ENCODE measurements at places on chromosomes 4 and X.

- no peak for DNase-seq
These were observed 265.4 kb downstream of the COL25A1 start for GRCh38 chr4:109037026-109037425.

DNA sequence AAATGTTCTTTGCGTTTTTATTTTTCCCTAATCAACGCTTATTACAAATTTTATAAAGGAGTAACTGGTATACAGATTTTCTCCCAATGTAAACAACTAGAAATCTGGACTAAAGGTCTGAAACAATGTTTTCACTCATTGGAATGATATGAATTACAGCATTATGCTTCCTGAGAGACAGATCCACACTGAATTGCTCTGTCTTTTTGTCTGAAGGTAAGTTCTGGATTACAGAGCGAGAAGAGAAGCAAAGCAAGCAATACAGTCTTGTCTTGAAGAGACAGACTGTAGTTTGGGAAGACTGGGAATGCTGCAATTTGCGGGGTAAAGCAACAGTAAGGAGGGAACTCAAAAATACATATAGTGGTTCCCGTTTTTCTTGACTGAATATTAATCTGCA, 262.2 kb upstream of the PABPC4L start:
- DNase-seq: no peak

DNA sequence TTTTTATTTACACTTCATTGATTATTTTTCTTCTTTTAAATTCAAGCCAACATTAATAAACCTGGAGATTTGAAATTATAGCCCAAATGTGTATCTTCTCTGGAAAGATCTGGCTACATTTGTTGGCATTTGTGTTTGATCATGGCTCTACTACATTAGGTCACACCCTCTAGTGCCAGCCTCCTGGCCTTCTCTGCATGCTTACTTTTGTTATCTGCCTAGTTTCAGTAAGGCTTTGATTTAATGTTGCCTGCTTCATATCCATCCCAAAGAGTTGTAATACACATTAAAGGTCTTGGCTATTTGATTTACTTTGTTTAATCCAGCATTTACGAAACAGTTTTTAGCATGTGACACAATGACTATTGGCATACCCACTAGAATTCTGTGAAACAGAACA, 224.5 kb downstream of the TRAM1L1 start:
- no peak for DNase-seq

DNA sequence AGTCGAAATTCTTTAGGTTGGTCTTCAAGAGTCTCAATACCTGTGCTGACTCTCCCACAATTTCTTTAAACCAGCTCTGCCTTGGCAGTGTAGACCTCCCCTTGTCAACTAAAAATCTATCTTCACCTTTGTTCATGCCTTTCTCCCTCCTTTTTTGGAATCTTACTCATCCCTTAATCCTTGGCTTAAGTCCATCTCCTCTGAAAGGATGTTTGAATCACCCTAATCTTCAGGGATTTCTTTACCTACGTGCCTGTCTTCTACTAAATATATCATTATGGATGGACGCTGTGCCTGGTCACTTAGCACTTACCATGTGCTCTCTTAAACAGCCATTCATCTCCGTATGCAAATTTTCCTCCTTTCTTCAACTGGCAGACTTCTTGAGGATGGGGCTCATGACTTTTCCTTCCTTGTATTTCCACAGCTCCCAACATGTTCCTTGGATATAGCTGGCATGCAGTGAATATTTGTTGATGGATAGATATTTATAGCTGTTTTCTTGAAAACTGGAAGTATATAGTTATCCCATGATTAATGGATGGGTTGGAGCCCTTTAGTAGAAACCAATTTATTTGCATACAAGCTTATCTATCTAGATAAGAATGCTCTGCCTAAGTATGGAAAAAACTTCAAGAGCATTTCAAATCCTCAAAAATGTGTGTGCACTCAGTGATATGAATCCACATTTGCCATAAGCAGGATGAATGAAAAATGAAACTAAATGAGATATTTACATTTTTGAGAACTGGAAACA, 166.6 kb downstream of the SPRY1 start:
- no peak for DNase-seq

- DNase-seq: peak; percentile 58
These were observed 25.4 kb upstream of the ACSL1 start for GRCh38 chr4:184851200-184851541.

GRCh38 chr4:43379016-43379415, 486.5 kb downstream of the GRXCR1 start:
- no peak for DNase-seq

GRCh38 chrX:153474718-153475117, 4.3 kb upstream of the HAUS7 start:
- DNase-seq: peak; percentile 2

DNA sequence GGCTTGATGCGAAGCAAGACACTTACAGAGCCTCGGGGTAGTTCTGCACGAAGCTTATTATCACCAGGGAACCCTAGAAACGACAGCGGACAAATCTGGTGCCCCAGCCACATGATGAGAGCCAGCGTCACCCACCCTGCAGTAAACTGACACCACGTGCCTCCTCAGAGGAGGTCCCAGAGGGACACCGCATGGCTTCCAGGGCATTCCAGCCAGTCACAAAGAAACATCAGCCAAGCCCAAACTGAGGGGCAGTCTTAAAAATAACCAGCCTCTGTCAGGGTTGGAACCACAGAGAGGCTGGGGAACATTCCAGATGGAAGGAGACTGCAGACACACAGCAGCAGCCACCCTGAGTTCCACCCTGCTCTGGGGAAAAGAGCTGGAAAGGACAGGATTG, 36.6 kb upstream of the HGFAC start:
- no peak for DNase-seq

DNA sequence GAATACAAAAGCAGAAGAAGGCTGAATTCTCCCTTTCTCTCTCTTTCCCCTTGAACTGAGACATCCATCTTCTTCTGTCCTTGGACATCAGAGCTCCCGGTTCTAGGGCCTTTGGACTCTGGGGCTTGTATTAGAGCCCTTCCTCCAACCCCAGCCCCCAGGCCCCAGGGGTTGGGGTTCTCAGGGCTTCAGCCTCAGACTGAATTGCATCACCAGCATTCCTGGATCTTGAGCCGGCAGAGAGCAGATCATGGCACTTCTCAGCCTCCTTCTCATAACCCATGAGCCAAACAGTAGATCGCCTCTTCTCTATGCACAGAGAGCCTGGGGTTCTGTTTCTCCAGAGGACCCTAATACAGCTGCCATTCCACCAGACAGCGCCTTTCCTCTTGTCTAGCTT, 25.3 kb upstream of the CLDN24 start:
- DNase-seq: no peak

GRCh38 chrX:124651031-124651430, 304.7 kb downstream of the SH2D1A start:
- no peak for DNase-seq

GRCh38 chrX:34493086-34493485, 164.0 kb downstream of the TMEM47 start:
- DNase-seq: no peak

GRCh38 chr4:78661921-78662521, 110.5 kb downstream of the ANXA3 start:
- peak; percentile 61 for DNase-seq
